ENCODE measurements at places on chromosomes 2 and 18.
A peak's percentile ranks its signal among the peaks of the same experiment; 100 is the strongest.

- no peak for DNase-seq
Observed at GRCh38 chr18:8217051-8217564, 392.1 kb upstream of the RAB12 start.

- no peak for DNase-seq
Observed at GRCh38 chr2:202335791-202336467, 40.2 kb upstream of the BMPR2 start.

GRCh38 chr2:102112271-102112670 lies 30.3 kb upstream of the IL1R1 start:
- no peak for DNase-seq

DNA sequence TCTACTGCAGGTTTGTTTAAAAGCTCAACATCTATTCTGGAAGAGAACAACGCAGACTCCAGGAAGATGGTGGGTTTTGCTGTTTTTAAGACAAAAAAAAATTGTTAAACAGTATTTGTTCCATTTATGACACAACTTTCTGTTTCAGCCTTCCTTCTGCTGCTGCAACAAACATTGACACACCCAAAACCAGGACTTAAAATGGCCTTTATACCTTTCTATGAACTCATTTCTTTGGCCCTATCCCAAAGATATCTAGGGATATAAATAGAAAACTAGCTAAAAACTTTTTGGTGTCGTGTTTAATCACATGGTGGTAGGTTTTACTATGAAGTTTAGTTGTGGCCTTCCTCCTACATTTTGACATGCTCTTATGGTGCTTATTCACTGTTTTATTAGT lies 964 bp upstream of the GALNT3 start:
- DNase-seq: no peak

DNA sequence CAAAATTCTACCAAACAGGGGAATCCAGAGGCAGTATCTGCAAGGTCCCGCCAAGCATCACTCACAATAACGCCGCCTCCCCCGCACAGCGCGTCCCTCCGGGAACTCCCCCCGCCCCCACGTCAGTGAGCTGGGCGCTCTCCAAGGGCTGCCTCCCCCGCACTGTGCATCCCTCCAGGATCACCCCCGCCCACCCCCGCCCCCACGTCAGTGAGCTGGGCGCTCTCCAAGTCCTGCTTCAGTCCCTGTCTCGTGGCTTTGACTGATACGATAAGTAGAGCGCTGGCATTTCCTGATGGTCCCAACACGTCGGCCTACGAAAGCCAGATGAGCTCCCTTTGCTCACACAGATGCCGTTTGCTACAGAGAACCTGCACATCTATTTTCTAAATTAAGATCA lies 130.7 kb upstream of the TPO start:
- no peak for DNase-seq

DNA sequence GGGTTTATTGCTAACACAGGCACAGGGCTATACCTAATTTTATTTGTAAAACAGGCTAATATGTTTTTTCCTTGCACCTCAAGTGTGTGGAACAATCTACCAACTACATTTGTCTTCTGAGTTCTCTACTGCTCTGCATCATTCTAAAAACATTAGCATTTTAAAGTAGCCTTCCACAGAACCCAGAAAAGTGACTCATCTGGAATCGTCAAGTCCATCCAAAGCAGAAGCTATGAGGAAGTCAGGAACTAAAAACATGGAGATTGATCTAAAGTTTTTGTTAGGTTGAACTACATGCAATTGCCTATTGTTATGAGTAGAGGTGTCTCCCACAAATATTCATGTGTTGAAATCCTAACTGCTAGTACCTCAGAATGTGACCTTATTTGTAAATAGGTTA lies 70.9 kb downstream of the SUCLG1 start:
- no peak for DNase-seq

- no peak for DNase-seq
Observed at GRCh38 chr2:219335373-219335786, 2.8 kb upstream of the RESP18 start.

DNA sequence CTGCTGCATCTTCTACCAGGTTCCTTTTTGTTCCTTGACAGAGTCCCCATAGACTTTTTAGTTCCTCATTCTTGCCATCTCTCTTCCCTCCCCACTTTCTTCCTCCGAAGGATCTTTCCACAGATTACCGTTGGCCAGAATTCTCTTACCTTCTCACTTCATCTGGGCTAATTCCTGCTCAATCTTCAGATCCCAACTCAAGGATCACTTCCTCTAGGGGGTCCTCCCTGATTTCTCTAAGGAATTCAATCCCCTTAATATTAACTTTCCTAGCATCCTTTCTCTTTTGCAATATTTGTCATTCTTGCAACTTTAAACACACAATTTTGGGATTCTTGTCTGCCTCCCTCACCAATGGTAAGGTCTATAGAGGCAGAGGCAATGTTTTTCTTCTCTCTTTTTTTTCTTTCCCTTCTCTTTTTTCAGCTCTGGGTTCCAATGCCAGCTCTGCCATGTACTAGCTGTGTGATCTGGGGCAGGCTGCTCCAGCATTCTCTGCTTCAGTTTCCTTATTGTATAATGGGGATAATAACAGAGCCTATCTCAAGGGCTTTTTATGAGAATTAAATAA lies 5.4 kb upstream of the KCNE4 start:
- DNase-seq: no peak

DNA sequence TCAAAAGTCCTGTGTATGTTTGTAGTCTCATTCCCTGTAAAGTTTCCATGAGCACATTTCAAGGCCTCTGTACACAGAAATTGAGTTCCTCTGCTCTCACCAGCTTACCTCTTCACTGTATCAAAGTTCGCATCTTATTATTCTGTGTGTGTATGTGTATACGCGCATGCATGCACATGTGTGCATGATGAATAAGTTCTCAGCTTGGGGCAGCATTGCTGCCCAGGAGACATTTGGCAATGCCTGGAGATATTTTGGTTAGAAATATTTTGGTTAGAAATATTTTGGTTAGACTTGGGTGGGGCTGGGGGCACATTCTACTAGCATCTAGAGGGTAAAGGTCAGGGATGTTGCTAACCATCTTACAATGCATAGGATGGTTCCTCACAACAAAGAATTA lies 23.4 kb downstream of the TCF7L1 start:
- DNase-seq: no peak

- no peak for DNase-seq
Observed at GRCh38 chr18:23236876-23237468, 101.7 kb downstream of the CABLES1 start.

GRCh38 chr2:74864728-74865722 lies 31.1 kb downstream of the HK2 start:
- no peak for DNase-seq

- no peak for DNase-seq
Observed at GRCh38 chr2:128433911-128434550, 115.4 kb upstream of the HS6ST1 start.

- no peak for DNase-seq
Observed at GRCh38 chr2:76684756-76685155, 837.4 kb downstream of the LRRTM4 start.

GRCh38 chr2:100394111-100394641 lies 23.3 kb downstream of the CHST10 start:
- DNase-seq: no peak

DNA sequence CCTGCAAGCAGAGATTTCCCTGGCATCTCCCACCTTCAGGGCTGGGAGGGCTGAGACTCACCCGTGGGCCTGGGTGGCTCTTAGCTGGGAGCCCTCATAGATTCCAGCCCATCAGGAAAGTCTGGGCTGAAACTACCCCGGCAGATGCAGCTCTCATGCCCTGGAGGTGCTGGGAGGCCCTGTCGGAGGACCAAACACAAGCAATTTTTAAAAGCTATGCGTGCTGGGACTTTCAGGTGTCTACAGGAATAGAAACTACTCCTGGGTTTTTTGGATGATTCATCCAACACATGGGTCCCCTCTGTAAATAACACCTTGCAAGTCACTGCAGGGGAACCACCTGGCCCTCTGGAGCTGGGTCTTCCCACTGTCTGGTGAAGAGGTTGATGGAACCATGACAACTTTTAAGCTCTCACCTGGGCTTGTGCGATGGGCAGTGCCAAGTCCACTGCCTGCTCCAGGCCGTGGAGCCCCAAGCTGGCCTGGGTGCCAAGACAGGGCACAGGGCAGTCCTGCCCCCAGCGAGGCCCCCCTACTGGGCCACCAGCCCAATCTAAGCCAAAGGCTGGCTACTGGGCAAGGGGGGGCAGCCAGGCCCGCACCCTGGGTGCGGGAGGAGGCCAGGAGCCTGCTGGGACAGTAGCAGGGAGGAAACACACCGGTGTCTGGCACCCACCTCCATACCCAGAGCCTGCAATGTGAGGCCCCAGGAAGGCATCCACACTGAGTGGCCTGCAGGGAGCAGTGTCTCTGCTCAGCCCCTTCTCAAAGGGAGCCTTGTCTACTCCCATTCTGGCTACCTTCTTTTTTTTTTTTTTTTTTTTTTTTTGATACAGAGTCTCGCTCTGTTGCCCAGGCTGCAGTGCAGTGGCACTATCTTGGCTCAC lies 1.1 kb upstream of the GPR55 start:
- no peak for DNase-seq

GRCh38 chr18:2818281-2818680 lies 28.5 kb upstream of the EMILIN2 start:
- no peak for DNase-seq

DNA sequence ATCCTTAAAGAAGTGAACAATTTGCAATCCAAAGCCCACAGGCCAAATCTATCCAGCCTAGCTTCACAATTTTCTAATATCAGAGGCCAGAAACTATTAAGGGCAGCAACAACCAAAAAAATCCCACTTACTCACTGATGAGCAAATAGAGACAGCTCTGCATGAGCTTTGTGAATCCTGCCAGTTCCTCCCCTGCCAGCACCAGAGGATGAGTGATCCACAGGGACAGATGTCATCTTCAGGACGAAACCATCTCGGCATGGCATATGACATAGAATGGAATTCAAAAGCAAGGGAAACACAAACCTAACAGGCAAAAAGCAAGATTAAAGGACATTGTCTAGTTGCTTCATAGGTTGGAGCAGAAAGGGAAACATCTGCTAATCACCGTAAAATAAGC lies 2.2 kb upstream of the DSC2 start:
- DNase-seq: no peak

DNA sequence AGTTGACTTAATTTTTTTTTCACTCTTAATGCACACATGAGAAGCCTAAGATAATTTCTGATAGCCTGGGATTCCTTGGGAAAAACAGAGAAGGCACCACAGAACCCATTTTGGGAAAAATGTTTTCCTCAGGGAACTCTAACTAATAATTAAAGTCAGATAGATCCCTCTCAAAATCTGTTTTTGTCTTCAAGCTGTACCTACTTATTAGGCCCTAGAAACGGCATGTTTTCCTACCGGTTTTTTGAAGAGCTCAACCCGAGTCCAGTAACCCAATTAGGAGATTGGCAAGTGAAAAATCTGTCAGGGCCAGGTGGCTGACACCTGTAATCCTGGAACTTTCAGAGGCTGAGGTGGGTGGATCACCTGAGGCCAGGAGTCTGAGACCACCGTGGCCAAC lies 16.1 kb upstream of the PDK1 start:
- DNase-seq: no peak

DNA sequence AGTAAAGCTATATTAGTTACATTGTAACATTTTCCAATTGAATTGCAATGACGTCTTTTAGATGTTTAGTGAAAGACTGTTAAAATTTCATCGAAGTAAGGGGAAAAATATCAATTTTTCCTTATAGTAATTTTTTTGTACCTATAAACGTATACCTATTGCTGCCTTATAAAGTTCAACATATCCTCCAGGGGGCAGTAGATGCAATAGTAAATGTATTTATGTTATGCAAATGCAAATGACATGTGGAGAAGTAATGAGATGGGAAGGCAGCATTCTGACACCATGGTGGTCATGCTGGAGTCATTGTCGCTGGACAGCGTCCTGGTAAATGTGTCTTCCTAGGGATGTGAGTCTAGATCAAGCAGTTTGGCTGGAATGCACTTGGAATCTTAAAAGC lies 38.7 kb downstream of the MSTN start:
- DNase-seq: no peak

- no peak for DNase-seq
Observed at GRCh38 chr2:169143998-169144397, 74.6 kb downstream of the DHRS9 start.

- no peak for DNase-seq
Observed at GRCh38 chr2:201176081-201176481, 6.9 kb upstream of the CASP10 start.

- no peak for DNase-seq
Observed at GRCh38 chr2:3282056-3282998, 95.3 kb downstream of the EIPR1 start.

DNA sequence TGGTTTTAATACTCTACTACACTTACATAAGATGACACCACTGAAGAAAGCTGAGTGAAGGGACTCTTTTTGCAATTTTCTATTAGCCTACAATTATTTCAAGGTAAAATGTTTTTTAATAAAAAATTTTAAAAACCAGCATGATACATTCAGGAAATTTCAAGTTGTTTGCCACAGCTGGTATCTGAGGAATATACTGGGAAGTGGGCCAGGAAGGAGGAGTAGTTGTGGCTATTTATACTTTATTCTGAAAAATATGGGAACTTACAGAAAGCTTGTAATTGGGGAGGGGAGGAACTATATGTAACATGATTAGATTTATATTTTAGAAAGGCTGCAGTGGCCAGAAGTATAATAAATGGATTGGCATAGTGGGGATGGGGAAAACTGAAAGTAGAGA lies 40.8 kb downstream of the WDR35 start:
- DNase-seq: no peak

- peak; percentile 19 for DNase-seq
Observed at GRCh38 chr2:1769703-1770422, 25.5 kb upstream of the PXDN start.

DNA sequence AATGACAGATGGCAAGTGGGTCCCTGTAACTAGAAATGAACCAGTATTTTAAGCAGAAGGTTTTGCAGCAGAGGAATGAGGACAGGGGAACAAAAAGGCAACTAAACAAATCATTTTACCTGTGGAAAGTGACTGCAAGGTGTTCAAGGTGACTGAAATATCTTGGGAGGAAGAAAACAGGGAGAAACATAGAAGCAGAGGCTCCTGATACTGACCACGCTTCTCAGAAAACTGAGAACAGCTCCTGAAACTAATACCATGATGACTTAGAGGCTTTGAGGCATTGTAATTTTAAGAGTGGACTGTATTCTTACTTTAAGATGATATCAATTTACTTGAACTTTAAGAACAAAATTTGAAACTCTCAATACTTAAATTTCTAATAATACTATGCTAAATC lies at the start of gene DYTN:
DYTN (minus strand) TSS at position 101 of the 400 bp plus-strand sequence. CDS start 117 bp downstream, outside the sequence.
- no peak for DNase-seq

- no peak for DNase-seq
Observed at GRCh38 chr2:112189001-112189556, 50.9 kb downstream of the FBLN7 start.

GRCh38 chr2:17373741-17374140 lies 144.5 kb downstream of the RAD51AP2 start:
- no peak for DNase-seq

DNA sequence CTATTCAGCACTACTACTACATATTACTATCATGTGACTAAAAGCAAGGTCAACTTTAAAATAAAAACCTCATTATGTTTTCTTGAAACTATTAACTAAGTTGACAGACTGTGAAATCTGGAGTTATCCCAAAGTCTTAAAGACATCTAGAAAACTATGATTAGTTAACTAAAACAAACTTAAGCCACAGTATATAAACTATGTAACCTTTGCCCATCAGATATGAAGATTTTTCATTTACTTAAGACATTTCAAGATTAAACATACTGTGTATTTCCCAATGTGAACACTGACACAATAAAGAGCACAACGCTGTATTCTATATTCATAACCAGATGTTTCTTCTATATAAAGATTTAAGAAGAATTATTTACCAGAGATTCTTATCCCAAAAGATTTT lies 33.5 kb upstream of the CACNB4 start:
- no peak for DNase-seq

GRCh38 chr2:96946060-96946459 lies 40.3 kb downstream of the FAM178B start:
- DNase-seq: no peak

- DNase-seq: no peak
Observed at GRCh38 chr2:162574615-162575452, 230.9 kb downstream of the GCA start.

All from stimulated activated CD8-positive, alpha-beta memory T cell treated with anti-CD3 and anti-CD28 coated beads, Interleukin-4, amount 100 ng/mL, for 1 hour (primary cell).